CD4-positive, alpha-beta T cell treated with Interleukin-6 for 4 hours (primary cell): ENCODE measurements at places on chromosomes 16 and 17.
A peak's percentile ranks its signal among the peaks of the same experiment; 100 is the strongest.

- DNase-seq: no peak
Measured at GRCh38 chr16:64808474-64808873, 313.4 kb downstream of the CDH11 start.

GRCh38 chr17:20281860-20282259 lies 185.5 kb downstream of the LGALS9B start:
- no peak for DNase-seq

- no peak for DNase-seq
Measured at GRCh38 chr17:42607769-42608168, 1.4 kb downstream of the RETREG3 start.

DNA sequence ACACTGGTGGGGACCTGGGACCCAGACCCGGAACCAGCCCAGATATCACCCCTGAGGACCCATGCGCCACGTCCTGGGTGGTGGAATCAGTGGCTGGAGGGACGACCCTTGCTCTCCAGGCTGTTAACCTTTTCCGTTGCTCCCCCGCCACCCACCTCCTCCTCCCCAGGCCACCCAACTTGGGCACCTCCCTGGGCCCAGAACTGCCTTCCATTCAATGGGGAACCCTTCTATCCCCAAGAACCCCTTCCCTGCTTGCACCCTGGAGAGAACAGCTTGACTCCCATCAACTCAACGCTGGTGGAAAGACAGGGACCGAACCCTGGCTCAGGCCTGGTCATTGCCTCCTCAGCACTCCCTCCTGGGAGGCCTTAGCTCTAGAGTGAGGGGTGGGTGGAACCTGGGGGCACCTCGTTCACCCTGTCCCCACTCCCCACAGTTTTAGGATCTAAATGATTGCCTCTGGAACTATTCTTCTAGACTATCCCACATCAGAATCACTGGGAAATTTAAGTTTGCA lies 5.7 kb upstream of the IL32 start:
- no peak for DNase-seq

GRCh38 chr16:86891121-86891520 lies 312.8 kb downstream of the FOXL1 start:
- DNase-seq: no peak

- DNase-seq: no peak
Measured at GRCh38 chr16:12395268-12395667, 408.4 kb downstream of the CPPED1 start.

DNA sequence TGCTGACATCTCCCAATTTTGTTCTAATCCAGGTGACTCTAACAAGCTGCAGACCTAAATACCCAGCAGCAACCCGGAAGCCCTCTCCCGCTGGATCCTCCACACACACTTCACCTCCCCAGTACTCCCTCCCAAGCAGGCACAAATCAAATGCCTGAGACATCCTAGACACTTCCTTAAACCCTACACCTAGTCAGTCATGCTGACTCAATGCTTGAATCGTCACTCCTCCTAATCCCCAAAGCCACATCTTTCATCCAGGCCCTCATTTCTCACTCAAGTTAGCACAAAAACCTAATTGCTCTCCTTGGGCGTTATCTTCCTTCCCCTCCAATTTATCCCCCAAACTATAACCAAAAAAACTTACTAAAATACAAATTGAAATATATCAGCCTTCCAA lies 32.7 kb downstream of the CMC2 start:
- no peak for DNase-seq

DNA sequence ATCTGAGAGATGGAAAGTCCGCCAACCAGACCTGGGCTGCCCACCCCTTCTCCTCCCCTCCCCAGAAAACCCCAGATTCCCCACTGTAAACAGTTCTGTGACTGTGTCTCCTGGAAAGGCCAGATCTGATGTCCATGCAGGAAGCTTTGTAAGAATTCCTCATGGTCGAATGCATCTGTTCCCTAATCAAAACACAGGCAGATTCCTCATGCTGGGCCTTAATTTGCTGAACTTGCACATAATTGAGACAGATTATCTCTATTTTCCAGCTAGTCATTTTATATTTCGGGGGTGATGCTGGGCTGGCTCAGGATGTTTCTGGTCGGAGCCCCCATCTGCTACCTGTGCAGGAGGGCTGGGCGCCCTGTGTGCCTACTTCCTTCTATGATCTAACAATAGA lies 233.6 kb upstream of the ASIC2 start:
- DNase-seq: no peak

DNA sequence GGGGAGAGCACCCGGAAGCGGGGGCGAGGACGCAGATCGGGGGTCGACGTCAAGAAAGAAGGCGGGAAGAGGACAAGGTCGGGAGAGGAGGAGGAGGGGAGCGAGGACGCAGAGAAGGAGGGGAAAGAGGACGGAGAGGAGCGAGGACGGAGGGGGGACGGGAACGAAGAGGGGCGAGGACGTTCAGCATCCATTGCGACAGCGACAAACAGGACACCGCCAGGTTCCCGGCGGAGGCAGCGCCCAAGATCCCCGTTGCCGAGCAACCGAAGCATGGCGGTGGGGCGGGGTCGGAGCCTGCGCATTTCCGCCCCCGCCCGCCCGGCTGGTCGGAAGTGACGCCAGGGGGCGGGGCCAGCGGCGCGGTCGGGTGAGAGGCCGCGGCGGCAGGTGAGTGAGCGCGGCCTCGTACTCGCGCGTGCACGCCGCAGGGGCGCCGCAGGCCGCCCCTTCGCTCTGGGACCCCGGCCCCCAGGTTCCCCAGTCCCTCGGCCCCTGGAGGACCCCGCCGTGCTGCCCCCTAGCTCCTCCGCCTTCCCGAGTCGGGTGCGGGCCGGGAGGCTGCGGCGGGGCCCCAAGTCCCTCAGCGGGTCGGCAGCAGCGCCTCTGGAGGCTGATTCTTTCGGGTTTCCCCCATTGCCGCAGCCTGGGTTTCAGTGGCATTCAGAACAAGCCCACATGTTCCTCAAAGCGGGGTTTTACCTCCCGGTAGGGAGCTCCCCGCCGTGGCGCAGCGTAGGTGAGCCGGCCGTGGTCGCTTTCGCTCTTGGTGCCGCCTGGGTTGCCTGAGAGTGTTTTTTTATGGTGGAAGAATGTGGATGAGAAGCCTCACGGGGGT lies at the start of gene FAM234A:
FAM234A (plus strand) TSS at position 354 of the 838 bp plus-strand sequence. CDS start 19,593 bp downstream, outside the sequence.
- peak; percentile 97 for DNase-seq

GRCh38 chr16:5490499-5490898 lies 392.9 kb upstream of the EEF2KMT start:
- DNase-seq: no peak

GRCh38 chr17:78919861-78920450 lies 5.2 kb downstream of the TIMP2 start:
- no peak for DNase-seq

- DNase-seq: peak; percentile 78
Measured at GRCh38 chr17:20121359-20122253, 112.4 kb downstream of the SPECC1 start.

- peak; percentile 59 for DNase-seq
Measured at GRCh38 chr16:86519649-86520316, 9.5 kb downstream of the FOXF1 start.

- no peak for DNase-seq
Measured at GRCh38 chr16:79171931-79172705, 428.4 kb downstream of the MAF start.

GRCh38 chr17:52140601-52141000 lies 17.9 kb downstream of the CA10 start:
- DNase-seq: no peak

DNA sequence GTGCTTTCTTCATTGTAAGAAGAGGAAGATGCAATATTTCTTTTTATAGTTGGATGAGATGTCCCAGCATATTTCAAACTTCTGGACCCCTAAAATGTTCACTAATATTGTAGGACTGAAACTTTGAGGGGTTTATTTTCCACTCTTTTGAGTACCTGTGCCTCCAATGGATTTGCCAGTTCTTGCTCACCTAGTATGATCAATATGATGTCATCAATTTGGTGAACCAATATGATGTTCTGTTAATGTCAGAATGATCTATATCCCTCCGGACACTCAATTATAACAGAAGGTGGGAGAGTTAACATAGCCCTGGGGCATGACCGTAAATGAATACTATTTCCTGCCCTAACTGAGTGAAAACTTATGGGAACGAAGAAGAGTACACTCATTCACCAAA lies 178.3 kb downstream of the CBLN1 start:
- DNase-seq: no peak

- no peak for DNase-seq
Measured at GRCh38 chr17:41518031-41518430, 659 bp downstream of the KRT15 start.

DNA sequence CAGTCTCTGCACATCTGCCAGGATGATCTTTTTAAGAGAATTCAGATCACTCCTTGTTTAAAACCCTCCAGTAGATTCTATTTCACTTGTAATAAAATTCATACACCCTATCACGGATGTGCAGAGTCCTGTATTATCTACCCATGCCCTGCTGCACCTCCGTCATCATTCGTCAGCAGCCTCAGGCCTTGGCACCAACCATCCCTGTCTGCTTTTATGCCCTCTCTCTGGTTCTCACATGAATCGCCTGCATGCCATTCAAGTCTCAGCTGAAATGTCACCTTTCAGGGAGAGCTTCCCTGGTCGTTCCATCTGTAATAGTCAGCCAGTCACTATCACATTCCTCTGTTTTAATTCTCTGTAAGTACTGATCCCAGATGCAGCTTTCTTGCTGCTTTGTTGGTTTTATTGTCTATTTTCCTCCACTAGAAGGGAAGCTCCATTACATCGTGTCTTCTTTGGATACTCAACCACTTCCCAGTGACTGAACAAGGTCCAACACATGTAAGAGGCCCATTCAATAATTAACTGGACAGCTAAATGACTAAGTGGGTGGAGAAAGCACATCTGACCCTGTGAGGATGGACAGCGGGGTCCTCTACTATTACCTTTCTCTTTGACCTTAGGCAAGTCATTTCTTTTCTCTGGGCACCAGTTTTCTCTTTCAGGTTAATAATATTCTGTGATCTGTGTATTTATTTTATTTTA lies 81.2 kb upstream of the GOT2 start:
- no peak for DNase-seq

- DNase-seq: no peak
Measured at GRCh38 chr16:67931712-67932461, at the start of gene CTRL. TSS of gene CTRL (minus strand) at chr16:67931862. CDS start at chr16:67931852, 10 bp downstream.

DNA sequence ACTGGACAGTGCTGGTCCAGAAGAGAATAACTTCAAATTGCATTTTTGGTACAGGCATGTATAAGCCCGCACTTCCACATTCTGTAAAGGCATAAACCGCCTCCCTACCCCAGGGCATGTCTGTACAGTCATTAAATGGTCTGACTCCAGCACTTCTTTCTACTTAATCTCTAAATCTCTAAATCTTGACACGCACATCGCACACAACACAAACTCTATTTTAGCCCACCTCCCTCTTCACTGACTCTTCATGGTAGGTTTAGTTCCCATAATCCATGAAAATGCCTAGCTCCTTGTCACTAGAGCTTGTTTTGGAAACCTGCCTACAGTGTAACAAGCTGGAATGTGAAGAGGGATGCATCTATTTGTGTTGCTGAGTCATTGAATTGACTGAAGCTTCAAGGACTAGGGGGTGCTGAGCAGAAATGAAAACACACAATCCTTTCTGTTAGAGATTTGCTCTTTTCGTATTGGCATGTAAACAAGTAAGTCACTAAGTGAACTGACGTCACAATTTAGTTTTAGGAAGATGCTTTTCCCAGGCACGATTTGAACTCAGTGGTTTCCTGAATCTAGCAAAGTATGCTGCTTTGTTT lies 1.6 kb upstream of the DUSP14 start:
- no peak for DNase-seq

- DNase-seq: no peak
Measured at GRCh38 chr17:15233022-15233805, 31.9 kb downstream of the PMP22 start.

GRCh38 chr17:8875436-8875835 lies 8.0 kb upstream of the PIK3R6 start:
- no peak for DNase-seq

DNA sequence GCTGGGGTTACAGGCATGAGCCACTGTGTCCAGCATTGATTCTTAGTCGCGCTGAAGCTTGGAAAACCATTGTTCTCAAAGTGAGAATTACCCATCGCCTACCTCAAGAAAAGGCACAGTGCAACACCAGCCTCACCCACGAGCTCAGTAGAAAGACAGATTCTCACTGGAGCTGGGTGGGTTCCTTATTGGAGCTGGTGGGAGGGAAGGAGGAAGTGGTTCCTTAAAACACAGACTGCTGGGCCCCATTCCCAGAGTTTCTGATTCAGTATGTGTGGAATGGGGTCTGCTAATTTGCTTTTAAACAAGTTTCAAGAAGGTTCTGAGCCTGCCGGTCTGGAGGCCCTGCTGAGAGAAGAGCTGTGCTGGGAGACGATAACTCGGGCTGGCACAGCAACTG lies 264.7 kb downstream of the ENGASE start:
- DNase-seq: no peak

DNA sequence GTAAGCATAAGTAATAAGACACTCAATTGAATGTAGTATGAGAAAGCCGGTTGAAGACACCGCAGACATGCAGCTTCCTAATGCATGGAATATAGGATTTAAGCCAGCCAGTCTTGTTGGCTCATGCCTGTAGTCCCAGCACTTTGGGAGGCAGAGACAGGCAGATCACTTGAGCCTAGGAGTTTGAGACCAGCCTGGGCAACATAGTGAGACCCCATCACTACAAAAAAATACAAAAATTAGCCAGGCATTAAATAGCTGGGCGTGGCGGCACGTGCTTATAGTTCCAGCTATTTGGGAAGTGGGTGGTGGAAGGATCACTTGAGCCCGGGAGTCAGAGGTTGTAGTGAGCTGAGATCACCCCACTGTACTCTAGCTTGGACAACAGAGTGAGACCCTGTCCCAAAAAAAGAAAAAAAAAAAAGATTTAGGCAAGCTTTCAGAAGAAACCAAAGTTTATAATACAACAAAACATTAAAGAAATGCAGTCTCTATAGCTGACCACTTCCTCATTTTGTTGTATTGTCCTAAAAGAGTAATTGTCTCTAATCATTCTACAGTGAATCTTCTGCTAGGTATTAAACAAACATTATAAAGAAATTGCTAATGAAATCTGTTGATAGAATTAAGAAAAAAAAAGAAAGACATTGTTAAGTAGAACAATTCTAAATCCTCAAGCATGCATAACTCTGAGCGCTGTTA lies 68.6 kb upstream of the KIFC3 start:
- DNase-seq: no peak

DNA sequence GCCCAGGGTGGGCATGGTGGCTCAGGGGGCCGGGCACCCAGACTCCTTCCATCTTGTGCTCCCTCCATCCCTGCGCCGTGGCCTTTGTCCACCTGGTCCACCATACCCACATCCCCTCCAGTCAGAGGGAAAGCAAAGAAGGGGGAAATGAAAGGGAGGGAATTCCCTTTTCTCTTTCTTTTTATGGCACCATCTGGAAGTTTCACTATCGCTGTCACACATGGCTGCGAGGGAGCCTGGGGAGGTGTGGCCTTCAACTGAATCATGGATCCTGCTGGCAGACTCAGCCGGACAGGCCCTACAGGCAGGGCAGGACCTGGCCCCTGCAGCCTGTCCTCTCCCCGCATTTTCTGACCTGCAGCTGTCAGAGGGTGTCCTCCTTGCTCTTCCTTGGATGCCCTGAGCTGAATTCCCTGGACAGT lies 6.2 kb downstream of the SLC12A3 start:
- DNase-seq: no peak

GRCh38 chr17:44913676-44914075 lies 1.6 kb downstream of the GFAP start:
- DNase-seq: no peak

- DNase-seq: peak; percentile 25
Measured at GRCh38 chr17:78785011-78785662, 3.1 kb upstream of the CYTH1 start.

- DNase-seq: no peak
Measured at GRCh38 chr16:5900046-5900445, 802.5 kb upstream of the EEF2KMT start.

GRCh38 chr16:17287166-17287800 lies 183.5 kb downstream of the XYLT1 start:
- no peak for DNase-seq

- no peak for DNase-seq
Measured at GRCh38 chr16:31754998-31755615, 118.5 kb upstream of the ZNF267 start.
